ENCODE measurements at places on chromosomes 16 and 17.

DNA sequence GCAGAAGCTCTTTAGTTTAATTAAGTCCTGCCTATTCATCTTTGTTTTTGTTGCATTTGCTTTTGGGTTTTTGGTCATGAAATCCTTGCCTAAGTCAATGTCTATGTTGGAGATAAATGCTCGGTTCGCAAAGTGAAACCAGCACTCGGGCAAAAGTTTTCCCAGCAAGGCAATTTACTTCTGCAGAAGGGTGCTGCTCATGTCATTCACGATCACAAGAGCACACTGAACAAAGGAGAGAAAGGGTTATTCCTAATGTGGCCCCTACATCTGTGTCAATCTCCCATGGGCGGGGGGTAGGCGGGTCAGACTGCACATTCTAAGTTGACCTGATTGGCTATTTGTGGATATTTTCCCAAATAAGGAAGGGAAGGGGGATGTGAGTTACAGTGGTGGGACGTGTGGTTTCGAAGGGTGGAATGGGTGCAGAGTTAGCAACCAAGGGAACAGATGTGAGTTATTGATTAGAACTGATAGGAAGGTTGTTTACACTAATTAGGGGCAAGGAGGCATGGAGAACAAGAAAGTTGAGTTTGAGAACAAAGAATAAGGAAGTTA lies 23.0 kb downstream of the ATF7IP2 start:
- DNase-seq, result peak; percentile 44

- no peak for DNase-seq
Observed at GRCh38 chr17:65593092-65593854, 31.8 kb upstream of the AXIN2 start.

DNA sequence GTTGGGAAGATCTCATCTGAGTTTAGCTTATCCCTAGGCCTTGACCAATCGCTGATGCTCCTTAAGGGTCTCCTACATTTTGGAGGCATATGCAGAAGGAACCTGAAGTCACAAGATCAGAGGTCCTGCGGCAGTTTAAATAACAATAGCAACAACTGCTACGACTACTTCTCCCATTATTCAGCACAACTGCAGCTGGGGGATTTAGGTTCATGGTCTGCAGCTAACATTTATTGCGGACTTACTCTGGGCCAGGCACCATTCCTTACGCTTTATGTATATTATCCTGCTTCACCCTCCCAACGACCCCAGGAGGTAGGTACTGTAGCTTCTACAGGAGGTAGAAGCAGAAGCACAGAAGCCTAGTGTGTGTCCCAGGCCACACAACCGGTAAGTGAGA lies 59.5 kb downstream of the AKAP1 start:
- no peak for DNase-seq

DNA sequence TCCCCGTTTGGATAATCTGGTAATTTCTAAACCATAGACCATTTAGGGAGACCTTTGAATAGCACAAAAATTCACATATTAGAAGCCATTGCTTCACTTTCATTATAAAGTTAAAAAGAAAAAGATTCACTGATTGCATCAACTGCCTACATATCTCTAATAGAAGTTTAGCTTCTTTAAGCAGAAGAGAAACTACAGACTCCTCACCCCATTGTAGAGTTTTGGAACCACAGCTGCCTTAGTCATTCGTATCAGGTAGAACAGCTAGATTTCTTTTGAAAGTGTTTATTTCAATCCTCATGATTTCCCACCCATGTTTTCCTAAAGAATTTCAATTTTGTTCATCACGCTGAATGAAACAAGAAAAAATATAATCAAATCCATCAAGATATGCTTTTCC lies 144.8 kb downstream of the CDH8 start:
- no peak for DNase-seq

GRCh38 chr16:3349175-3349574 lies 6.5 kb upstream of the OR2C1 start:
- DNase-seq, result no peak

GRCh38 chr16:21720533-21720932 lies 56.8 kb downstream of the OTOA start:
- no peak for DNase-seq

DNA sequence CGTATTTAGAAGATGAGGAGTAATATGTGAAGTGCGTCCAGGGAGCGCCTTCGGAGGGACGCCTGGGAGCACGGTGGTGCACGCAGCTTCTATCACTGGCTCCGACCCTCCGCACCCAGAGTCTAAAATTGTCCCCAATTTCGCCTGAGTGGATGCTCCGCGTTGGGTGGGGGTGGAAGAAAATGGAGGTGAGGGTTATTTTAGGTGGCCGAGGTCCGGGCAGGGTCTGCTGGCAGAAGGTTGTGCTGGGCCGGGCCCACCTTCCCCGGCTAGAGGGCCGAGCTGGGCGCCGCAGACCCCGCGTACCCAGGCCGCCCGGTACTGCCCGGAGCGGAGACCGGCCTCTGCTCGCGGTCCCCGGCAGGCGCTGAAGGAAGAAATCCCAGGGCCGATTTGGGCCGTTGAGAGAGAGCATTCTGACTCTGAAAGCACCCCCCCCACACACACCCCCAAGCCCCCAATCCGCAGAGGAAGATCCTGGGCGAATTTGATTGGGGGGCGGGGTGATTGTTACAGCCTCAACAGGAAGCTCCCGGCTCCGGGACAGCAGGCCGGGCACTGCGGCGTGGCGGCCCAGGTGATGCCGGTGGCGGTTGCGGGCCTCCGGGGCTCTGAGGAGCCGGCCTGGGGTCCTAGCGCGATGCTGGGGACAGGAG lies 3.0 kb downstream of the BAHCC1 start:
- DNase-seq, result peak; percentile 51

- DNase-seq, result peak; percentile 96
Observed at GRCh38 chr16:66154801-66155200, 211.7 kb upstream of the CDH5 start.

DNA sequence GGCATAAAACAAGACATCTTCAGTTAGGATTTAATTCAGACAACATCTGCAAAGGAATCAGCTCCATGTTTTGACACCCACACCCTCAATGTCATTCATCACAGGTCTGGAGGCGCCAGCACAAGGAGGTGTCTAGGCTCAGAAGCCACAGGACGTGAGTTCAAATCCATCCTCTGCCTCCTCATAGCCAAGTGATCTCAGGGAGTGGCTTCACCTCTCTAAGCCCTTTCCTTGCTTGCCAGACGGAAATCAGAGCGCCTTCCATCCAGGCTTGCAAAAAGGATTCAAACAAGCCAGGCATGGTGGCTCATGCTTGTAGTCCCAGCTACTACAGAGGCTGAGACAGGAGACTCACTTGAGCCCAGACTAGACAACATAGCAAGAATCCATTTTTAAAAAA lies 84.6 kb downstream of the GSG1L start:
- no peak for DNase-seq

GRCh38 chr17:6789146-6789545 lies 13.1 kb downstream of the FBXO39 start:
- no peak for DNase-seq

- DNase-seq, result no peak
Observed at GRCh38 chr17:7133424-7133823, 18.8 kb upstream of the ASGR2 start.
